Stomach (tissue), 19 donors: ENCODE measurements at places on chromosomes 1 and 21.

GRCh38 chr1:109712321-109712864 lies 342 bp downstream of the GSTM5 start:
- no peak for DNase-seq

DNA sequence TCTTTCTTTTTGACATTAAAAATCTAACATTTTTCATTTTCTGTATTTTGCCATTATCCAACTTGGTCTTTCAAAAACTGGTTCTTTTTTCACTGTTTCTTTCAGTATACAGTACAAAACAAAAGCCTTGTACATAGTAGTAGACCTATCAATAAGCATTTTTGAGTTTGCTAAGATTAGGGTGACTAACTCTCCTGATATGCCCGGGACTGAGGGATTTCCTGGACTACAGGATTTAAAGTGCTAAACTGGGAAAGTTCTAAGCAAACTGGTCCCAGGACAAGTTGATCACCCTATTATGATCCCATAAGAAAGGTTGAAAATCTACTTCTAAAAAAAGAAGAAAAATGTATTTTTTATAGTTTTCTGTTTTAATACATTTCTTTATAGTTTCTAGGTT lies 120.9 kb downstream of the USP25 start:
- peak; percentile 12 for DNase-seq

DNA sequence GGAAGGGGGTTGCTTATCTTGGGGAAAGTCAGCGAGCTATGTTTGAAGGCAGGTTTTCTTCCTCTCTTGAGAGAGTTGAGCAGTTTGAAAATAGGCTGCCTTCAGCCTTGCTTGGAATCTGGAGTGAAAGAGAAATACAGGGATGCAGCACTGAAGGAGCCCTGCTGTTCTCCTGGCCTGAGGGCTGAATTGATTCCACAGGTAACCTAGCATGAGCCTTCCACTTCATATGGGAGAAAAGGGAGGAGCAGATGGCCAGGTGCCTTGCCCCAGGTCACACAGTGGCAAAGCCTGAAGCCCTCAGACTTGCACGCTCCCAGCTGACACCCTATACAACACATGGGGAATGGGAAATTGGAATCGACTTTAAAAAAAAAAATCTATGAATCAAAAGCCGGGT lies 88.0 kb upstream of the WLS start:
- DNase-seq, result no peak

- DNase-seq, result no peak
Measured at GRCh38 chr1:47881505-47882442, 115.4 kb downstream of the TRABD2B start.

GRCh38 chr1:151145304-151146071 lies 943 bp downstream of the SEMA6C start:
- DNase-seq, result no peak

GRCh38 chr1:54981466-54981865 lies 1.0 kb downstream of the TMEM61 start:
- DNase-seq, result no peak

DNA sequence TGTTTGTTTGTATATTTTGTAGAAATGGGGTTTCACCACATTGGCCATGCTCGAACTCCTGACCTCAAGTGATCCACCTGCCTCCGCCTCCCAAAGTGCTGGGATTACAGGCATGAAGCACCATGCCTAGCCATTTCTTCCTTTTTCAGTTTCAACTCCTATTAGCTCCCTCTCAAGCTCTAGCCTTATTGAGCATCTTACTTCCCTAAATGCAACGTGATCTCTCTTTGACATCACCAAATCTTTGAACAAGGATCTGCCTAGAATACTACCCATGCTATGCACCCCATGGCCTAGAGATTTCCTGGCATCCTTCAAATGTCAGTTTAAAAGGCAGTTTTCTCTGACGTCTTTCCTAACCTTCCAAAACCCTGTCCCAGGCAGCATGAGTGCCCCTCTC lies 91.1 kb upstream of the NR5A2 start:
- no peak for DNase-seq

- DNase-seq, result no peak
Measured at GRCh38 chr21:43645976-43646375, 13.3 kb downstream of the HSF2BP start.

- no peak for DNase-seq
Measured at GRCh38 chr21:36706482-36706852, 7.6 kb downstream of the SIM2 start.

DNA sequence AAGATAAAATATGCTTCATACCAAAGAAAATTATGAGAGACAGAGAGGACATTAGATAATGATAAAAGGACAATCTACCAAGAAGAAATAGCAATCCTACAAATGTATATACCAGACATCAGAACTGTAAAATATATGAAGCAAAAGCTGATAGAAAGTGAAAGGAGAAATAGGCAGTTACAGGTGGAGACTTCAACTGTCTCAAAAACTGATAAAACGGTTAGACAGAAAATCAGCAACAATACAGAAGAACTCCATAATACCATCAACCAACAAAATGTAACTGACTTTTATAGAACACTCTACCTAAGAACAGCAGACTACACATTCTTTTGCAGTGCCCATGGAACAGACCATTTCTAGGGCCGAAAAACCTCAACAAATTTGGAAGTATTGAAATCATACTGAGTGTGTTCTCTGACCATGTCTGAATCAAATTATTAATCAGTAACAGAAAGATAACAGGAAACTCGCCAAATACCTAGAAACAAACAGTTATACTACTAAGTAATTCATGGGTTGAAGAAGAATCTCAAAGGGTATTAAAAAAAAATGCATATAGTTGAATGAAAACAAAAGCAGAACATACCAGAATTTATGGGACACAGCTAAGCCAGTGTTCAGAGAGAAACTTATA lies 132.1 kb downstream of the RPS6KC1 start:
- no peak for DNase-seq

- no peak for DNase-seq
Measured at GRCh38 chr1:99218999-99219398, 45.3 kb upstream of the PLPPR4 start.

DNA sequence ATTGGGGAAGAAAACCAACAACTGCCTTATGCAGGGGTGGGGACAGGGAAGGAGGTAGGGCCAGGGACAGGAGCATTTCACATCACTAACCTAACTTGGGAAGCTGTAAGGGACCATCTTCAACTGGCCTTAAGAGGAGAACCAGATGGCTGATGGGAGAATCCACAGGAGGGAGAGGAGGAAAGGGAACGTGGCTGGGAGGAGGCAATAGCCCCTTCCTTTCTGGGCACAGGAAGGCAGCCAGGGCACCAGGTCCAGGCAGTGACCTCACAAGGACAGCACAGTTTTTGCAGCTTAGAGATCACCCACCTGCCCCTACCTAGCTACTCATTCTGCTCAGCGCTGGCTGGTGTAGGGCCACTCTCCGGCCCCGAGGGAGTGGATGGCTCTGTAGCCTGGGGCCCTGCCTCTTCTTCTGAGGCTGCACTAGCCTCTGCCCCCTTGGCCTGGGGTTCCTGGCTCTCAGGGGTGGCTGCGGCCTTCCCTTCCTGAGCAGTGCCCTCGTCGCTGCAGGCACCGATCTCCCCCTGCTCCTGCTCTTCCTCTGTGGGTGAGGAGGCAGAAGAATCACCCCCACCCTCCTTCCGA lies 1.7 kb downstream of the MARCKSL1 start:
- DNase-seq, result peak; percentile 38

DNA sequence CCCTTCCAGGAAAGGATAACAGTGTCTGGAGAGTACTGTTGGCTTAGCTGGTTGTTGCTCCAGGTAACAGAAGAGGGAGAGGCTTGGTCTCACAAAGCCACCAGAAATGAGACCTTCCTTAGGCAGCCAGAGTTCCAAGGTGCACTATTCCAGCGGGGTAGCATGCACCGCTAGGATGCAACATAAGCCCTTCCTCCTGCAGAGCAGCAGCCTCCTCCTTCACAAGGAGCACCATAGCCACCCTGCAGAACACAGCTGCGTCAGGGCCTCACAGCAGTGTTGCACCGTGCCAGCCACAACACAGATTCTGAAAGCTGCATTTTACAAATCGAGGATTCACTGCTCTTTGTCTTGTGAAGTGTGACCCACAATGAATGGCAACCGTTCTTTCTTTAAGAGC lies 142.0 kb downstream of the CLIC6 start:
- DNase-seq, result no peak

DNA sequence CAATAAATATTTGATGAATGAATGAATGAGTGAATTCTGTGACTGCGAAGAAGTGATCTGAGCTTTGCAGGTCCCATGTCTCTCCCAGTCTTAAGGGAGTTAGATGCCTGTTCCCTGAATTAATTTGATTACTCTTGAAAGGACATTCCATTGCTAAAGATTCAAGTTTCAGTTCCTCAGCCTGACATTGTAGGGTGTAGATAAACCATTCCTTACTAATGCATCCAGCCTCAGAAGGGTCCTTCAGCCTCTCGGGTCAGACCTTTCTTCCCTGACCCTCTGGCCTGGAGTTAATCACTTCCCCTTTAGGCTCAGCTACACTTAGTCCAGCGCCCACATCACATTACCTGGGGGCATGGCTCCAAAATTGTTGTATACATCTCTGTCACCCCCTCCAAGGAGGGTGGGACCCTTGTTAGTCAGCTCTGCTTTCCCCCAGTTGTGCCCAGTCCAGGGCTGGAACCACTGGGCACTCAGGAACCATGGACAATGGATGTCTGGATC lies 2.6 kb downstream of the INSRR start:
- DNase-seq, result no peak

GRCh38 chr21:43603233-43603626 lies 56.1 kb downstream of the HSF2BP start:
- DNase-seq, result no peak

- DNase-seq, result no peak
Measured at GRCh38 chr1:223508796-223509195, 115.6 kb downstream of the CCDC185 start.

DNA sequence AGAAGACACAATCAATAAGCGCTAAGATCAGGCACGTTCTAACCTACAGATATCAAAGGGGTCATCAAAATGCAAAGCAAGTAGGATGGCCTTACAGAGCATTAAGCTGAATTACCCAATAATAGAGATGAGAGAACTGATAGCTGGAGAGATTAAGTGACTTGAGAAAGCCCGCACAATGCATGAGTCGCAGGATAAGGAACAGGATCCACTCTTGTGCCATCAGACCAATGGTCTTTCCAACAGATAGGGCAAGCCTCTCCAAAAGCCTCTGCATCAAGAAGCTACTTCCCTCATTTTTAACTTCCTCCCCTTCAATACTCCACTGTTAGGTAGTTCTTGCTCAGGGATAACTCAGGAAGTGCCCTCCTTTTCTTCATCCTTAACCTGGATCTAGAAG lies 2.6 kb downstream of the CHML start:
- DNase-seq, result no peak

GRCh38 chr1:217484871-217485270 lies 146.0 kb downstream of the GPATCH2 start:
- DNase-seq, result no peak

- DNase-seq, result no peak
Measured at GRCh38 chr1:87252406-87252805, 76.3 kb upstream of the LMO4 start.

GRCh38 chr1:218242171-218242570 lies 42.9 kb upstream of the RRP15 start:
- no peak for DNase-seq

DNA sequence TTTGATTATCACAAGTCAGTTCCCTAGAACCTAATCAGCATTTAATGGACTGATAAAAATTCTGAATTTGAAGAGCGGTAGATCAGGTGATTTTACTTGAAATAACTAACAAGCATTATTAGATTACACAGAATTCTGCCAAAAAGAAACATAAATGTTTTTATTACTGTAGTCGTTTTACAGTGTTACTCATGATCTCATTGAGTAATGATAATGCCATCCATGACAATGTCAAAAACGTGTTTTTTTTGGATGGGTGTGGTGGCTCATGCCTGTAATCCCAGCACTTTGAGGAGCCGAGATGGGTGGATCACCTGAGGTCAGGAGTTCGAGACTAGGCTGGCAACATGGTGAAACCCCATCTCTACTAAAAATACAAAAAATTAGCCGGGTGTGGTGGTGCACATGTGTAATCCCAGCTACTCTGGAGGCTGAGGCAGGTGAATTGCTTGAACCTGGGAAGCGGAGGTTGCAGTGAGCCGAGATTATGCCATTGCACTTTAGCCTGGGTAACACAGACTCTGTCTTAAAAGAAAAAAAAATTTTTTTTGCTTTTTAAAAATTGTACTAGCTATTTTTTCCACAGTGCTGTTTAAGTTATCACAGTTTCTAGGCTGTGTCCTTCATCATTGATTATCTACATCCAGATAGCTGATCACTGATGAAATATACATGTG lies 56.6 kb downstream of the LAMC1 start:
- no peak for DNase-seq
